ENCODE measurements at places on chromosomes 16 and 17.

DNA sequence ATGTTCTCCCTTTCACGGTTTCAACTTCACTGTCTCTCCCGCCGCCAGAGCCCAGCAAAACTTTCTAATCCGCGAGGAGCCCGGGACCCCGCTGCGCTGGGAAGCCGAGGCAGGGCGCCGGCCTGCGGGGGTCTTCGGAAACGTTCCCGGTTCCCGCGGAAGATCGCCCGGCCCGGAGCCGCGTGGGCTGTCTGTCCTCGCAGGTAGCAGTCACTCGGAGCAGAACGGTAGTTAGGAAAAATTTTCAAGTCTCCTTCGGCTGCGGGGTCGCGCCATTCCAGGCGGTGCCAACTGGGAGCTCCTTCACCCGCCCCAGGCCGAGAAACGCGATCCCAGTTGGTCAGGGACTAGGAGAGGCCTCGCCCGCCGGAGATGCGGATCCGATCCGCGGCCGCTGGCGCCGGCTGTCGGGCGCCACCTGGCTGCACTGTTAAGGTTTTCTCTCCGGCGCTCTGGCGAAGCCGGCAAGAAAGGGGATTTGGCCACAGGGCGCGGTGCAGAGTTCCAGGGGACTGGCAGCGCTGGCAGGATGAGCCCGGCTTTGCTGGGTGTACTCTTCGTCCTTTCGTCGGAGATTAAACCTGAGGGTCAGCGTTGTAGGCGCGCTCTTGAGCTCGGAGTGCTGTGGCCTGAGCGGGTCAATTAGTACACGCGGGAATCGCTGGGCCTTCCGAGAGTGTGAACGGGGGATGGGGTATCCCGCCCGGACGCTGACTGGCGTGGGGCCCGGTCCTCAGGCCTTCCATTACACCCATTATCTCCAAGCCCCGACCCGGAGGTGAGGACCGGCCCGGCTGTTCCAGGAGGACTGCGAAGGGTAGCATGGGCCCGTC is 135.4 kb downstream of the KCNJ12 start:
- DNase-seq, result peak; percentile 33

DNA sequence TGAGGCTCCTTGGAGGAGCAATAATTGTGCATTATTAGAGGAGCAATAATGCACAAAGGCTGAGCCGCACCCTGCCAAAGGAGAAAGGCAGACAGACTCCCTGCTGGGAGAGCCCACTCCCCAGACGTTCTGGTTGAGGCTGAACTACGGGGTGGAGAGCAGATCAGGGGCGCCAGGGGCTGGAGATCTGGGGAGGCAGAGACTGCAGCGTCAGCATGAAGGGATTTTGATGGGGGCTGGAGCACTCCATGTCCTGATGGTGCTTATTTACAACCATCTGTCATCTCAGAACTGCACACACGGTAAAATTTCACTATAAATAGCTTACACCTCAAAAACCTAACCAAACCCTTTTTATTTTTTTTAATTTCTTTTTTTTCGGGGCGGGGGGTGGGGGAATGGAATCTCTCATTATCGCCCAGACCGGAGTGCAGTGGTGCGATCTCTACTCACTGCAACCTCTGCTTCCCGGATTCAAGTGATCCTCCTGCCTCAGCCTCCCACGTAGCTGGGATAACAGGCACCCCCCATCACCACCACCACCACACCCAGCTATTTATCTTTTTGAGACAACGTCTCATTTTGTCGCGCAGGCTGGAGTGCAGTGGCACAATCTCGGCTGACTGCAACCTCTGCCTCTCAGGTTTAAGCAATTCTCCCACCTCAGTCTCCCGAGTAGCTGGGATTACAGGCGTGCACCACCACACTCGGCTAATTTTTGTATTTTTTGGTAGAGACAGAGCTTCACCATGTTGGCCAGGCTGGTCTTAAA is 4.3 kb upstream of the C16orf95 start:
- DNase-seq, result no peak

DNA sequence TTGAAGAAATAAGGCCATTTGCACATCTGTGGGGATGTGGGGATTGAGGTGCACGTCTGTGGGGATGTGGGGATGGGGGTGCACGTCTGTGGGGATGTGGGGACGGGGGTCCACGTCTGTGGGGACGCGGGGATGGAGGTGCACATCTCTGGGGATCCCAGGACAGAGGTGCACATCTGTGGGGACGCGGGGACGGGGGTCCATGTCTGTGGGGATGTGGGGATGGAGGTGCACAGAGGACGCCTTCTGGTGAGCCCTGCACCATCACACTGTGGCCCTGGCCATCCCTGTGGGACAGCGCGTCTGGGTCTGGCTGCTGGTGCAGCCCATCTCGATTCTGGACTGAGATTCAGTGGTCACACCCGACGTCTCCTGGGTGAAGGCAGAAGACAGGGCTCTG is 161.4 kb downstream of the LAT start:
- DNase-seq, result no peak

- no peak for DNase-seq
Observed at GRCh38 chr16:17607609-17608008, 136.8 kb upstream of the XYLT1 start.

DNA sequence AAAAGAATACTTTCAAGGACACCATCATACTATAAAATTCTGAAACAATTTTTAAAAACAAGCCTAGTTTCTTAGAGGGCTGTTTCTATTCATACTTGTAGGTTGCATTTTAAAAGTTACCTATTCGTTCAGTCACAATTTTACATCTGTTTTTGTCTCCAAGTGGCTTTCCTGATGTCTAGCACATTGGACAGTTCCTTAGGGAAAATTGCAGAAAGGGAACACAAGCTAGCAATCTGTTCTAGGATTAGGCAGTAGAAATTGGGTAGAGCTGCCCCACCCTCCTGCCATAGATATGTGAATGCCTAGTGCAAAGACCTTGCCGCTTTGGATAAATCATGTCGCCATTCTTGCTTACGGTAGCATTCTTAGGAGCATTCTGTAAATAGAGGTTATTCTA is 358.9 kb downstream of the RBFOX1 start:
- no peak for DNase-seq

DNA sequence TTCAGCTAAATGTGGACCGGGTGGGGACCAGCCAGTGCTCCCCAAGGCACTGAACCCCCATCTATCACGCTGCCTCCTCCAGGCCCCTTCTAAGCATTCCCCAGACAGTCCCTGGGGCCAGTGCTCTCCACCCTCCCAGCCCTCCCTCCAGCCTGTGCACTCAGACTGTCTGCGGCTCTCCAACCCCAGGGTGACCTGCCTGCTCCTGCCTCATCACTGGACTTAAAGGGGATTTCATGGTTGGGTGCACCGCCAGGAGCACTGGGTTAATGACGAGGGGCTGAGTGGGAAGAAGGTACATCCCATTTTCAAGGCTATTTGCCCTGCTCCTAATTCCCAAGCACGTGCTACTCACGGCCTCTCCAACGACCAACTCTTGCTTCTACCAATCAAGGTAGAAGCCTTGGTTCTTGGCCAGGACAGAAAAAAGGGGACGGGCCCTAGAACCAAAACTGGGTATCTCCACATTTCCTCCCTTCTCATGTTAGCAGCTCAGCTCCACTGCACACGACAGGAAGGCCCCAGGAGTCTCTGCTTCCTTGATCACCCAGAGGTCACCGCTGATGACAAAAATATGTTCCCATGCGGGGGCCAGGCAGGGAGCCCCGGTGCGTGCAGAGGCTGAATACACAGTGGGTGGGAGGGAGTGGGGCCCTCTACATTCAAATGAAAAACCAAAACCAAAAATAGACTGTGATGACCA is 3.5 kb upstream of the ABR start:
- DNase-seq, result peak; percentile 30

DNA sequence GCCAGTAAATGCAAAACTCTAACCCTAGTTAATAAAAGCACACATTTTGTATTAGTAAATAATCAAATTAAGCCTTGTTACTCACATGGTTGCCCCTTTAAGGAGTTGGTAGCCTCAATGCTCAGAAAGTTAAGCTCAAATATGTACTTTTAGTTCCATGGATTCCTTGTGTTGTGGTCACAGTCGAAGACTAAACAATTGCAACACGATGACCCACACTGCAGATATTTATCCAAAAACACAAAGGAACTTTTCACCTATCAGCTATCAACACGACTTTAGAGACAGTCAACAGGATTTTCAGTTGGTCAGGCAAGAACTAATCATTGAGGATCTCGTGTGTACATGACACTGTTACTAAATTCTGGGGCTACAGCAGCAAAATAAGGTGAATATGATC is 47.4 kb upstream of the NUDT7 start:
- no peak for DNase-seq

DNA sequence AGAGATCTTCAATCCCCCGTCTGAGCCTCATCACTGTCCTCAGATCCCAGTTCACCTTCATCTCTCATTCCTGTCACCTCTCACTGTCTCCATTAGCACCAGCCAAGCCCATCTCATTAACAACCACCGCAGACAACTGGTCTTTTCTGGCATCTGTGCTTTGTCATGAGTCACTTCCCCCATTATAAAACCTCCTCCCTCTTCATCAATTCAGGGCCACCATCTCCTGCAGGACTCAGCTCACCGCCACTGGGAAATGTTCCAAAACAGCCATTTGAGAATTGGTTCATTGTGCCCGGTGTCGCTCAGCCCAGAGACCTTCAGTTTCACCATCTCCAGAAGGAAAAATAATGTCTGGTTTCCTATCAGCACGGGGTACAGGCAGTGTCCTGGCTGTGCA is 56.9 kb upstream of the TEKT3 start:
- DNase-seq, result peak; percentile 70

DNA sequence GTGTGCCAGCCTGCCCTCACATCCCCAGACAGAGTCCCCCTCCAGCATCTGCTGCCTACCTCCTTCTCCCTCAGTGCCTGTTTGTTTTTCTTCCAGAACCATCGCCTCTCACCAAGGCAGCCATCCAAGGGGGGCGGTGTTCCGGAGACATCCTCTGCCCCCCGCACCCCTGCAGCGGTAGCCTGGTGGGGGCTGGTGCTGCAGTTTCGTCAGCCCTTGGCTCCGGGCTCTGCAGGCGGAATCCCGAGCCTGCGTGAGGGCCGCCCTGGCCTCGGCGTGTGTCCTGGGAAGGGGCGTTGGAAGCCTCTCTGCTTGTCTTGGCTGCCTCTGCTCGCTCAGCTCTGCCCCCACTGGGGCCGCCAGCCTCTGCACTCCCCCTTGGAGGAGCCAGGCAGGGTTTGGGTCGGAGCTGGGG is 126.0 kb upstream of the CIBAR2 start:
- DNase-seq, result no peak

GRCh38 chr17:7043497-7044198 is at the start of gene SLC16A11:
Gene SLC16A11, minus strand, starts transcription at chr17:7044092. Its CDS starts 579 bp downstream, at chr17:7043513.
- no peak for DNase-seq

GRCh38 chr16:117379-118365 is 20.8 kb downstream of the NPRL3 start:
- no peak for DNase-seq

DNA sequence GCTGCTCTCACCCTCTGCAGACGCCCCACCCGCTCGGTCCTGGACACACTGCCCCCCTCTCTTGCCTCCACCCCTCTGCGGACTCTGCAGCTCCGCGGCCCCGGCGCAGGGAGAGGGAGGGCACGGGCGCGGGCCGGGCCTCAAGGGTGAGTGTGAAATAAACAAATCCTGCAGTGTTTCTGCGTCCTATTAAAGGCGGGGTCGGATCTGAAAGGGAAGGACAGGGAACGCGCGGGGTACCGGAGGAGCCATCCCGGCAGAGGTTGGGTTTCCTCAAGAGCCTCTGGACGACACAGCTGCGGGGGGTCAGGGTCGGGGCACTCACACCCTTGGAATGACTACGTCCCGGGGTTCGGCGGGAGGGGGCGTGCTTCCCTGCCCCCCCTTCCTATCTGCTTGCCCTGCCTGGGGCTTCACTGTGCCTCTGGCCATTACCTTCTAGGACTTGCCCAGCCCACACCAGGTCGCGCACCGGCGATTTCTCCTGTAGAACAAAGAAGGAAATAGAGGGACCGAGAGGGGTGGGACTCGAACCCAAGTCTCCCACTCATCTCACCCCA is 466 bp upstream of the HSF4 start:
- DNase-seq, result no peak

GRCh38 chr17:49523706-49524472 is 28.8 kb downstream of the NGFR start:
- DNase-seq, result no peak

DNA sequence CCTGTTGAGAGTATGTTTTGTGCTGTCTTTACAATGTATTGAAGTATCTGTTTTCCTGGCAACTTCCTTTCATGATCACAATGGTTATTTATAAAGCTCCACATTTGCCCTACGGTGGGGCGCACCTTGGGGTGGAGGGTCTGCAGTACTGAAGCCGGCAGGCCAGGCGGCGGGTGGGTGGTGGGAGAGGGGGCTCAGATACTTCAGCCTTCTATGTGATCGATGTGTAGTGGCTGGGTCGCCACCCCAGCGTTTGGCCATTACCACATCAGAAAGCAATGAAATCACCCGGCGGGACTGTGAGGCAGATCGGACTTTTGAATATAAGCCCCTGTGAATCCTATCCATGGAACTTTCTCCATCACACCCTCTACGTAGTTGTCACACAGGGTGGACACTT is 196.6 kb downstream of the FOXL1 start:
- no peak for DNase-seq

DNA sequence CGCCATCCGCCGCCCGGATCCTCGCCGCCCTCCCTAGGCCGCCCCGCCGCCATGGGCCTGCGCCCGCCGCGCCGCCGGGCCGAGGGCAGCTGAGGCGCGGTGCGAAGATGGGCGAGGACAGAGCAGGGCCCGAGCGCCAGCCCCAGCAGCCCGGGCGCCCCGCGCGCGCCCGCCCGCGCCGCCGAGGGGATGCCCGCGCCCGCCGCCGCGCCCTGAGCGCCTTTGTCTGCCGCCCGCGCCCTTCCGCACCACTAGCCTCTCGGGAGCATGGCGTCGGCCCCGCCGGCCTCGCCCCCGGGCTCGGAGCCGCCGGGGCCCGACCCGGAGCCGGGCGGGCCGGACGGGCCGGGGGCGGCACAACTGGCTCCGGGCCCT is 278 bp downstream of the RAB11FIP3 start:
- no peak for DNase-seq

GRCh38 chr17:45672301-45672700 is 111.8 kb upstream of the CRHR1 start:
- no peak for DNase-seq

DNA sequence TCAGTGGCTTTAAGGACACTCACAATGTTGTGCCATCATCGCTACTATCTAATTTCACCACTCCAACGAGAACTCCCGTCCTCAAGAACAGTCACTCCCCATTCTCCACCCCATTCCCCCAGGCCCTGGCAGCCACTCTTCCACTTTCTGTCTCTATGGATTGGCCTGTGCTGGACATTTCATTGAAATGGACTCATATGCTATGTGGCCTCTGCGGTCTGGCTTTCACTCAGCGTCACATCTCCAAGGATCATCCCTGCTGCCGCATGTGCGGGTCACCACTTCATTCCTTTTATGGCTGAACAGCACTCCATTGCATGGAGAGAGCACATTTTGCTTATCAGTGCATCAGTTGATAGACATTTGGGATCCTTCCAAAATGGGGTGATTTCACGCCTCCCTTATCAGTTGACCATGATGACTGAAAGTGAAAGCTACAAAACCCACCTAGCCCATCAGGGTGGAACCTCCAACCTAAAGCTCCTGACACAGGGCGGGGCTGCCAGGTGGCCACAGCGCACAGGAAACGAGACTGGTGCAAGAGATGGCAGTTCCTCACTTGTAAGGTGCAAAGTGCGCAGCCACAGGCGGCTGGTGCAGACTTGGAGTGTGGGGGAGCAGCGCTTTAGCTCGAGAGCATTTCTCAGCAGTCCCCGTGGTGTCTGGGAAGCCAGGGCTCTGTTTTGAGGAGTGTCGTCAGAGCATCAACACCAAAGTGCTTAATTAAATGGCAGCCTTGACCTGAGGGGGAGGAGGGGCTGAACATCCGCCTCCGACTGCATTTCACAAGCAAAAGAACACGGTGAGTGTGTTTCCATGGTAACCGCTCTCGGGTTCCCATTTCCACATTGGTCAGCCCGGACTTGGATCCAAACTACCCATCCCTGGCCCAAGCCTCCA is 23.8 kb downstream of the COTL1 start:
- DNase-seq, result no peak

All from Kasumi-1 (cell line).